ENCODE measurements at places on chromosomes 11 and 22.

DNA sequence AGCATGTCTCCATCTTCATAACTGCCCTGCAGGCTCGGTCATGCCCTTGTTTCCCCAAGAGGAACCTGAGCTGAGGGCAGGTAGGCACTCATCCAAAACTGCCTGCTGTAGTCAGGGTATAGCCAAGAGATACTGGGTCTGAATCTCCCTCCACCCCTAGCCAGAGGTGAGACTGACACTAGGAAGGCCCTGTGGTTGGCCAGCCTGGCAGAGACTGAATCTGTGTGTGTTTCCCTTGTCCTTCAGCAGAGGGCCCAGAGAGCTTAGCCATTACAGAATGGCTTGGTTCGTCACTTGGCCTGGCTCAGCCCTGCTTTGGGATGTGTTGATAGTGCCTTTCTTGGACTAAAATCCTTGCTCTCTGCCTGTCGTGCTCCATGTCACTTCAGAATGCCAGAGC lies 79.3 kb upstream of the SUSD2 start:
- no peak for DNase-seq

DNA sequence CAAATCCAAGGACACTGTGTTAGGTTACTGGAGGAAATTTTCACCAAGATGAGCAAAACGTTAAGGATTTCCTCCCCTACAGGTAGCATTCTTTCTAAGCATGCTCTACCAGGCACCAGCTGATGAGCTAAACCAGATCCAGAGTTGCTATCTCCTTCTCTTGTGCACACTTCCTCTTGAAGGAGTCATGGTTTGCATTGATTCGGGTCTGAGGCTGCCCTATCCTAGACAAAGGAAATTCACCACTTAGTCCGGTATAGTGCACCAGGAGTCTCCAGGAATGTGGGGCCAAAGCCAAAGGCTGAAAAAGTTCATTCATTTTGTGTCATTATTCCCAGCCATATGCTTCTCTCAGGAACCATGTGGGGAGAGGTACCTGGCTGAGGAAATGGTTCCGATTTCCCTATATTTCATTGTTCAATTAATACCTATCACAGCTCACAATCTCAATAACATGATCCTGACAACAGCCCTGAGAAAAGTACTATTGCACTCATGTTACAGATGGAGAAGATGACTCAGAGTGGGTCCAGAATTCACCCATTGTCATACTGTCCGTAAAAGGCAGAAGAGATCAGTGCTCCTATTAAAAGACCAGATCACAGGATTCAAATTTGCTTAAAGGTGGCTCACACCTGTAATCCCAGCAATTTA lies 39.1 kb downstream of the SLC35F2 start:
- DNase-seq, result no peak

- DNase-seq, result peak; percentile 74
Observed at GRCh38 chr11:11842421-11843008, 743 bp downstream of the USP47 start.

DNA sequence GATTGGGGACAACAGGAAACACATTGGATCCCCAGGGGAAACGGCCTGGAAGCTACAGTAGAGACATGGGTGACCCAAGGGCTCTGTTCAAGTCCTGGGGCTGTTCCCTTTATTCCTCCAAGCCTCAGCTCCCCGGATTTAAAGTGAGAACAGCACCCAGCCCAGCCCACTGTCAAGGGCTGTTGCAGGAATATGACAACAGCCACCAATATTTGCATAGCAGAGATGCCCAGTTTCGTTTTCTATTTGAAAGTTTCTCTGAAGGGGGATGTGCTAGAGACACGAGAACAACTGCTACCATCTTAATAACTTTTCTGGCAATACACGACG lies 81.1 kb upstream of the WNT7B start:
- DNase-seq, result no peak

GRCh38 chr22:50694099-50694605 lies 21.5 kb downstream of the SHANK3 start:
- DNase-seq, result no peak

DNA sequence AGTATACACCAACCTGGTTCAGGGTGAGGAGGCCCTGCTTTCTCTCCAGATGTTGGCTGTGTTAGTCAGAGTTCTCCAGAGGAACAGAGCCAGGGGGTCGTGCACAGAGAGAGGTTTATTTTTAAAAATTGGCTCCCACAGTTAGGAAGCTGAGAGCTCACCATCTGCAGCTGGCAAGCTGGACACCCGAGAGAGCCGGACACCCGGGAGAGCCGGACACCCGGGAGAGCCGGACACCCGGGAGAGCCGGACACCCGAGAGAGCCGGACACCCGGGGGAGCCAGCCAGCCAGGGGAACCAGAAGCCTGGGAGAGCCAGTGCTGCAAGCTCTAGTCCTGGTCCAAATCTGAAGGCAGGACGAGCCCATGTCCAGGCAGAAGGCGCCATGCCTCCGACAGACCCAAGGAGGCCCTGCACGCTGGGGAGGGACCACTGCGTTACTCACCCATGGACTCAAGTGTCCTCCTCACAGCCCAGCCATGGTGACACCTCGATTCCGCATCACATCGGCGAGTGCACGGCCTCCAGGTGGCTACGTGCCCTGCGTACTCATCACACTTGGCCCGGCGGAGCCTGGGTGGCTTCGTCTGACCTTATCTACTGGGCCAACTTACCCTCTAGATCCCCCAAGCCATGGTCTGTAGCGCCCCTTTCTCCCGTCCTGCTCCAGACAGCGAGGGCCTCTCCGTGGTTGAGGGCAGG lies 99.0 kb downstream of the BRD1 start:
- DNase-seq, result no peak

Data from CD8-positive, alpha-beta T cell (primary cell).